ENCODE measurements at places on chromosomes 1 and 21.
A peak's percentile ranks its signal among the peaks of the same experiment; 100 is the strongest.

DNA sequence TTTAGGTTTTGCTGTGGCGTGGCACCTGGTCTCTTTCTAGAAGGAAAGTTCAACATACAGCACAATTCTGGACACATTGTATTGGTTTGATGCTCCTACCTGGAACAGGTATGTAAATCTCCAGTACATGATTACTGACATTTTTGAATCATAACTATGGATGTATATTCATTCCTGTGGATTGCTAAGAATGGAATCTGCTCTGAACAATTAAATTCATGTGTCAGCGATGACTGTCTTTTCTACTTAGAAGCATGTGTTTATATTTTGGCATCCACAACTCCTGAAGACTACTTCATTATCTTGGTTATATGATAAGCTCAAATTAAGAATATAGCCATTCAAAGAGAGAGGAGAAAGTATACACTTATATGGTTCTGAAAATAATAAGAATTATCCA is 291.8 kb downstream of the CHRM3 start:
- DNase-seq, result no peak

GRCh38 chr1:228929476-228930027 is 194.3 kb downstream of the RHOU start:
- DNase-seq, result no peak

GRCh38 chr21:43590194-43590593 is 69.1 kb downstream of the HSF2BP start:
- no peak for DNase-seq

DNA sequence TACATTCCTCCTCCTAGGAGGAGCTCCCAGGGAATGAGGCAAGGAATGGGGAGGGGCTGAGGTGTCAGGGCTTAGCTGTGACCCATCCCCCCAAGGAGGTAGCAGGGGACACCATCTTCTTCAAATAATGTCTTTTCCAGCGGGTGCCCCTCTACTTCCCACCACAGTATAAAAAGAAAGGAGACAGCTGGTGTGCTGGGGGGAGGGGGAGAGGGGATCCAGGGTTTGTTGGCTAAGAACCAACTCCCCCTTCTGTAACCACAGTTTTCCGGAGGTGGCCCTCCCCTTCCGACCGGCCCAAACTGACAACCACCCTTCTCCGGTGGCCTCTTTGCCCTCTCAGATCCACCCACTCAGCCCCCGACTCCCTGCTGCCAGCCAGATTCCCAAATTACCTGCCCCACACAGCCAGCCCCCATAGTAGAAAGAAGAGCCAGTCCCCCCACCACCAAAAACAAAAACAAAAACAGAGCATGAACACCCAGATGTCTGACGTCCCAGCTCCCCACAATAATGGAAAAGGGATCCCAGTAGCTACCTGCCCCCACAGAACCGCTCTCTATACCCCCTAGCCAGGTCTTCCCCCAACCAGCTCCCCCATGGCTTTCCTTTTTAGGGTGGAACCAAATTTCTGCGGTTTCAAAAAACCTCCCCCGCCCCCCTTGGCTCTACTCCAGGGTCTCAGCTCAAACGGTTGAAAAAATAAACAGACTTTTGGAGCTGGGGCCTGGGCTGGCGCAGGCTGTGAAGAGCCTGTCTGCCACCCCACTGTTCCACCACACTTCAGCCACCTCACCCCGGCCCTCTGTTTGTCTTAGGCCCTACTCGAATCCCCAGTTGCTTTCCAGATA is 2.1 kb downstream of the ARHGEF2 start:
- DNase-seq, result peak; percentile 68

- no peak for DNase-seq
These were observed 30.2 kb downstream of the RASAL2 start for GRCh38 chr1:178124115-178124514.

GRCh38 chr21:40829791-40830190 is 17.2 kb downstream of the DSCAM start:
- no peak for DNase-seq

GRCh38 chr1:100622506-100622905 is 84.6 kb downstream of the GPR88 start:
- no peak for DNase-seq

- peak; percentile 46 for DNase-seq
These were observed 817 bp downstream of the KLHL17 start for GRCh38 chr1:961132-961669.

GRCh38 chr1:45969866-45970265 is 162.6 kb downstream of the PIK3R3 start:
- DNase-seq, result no peak

- DNase-seq, result no peak
These were observed 64.1 kb upstream of the TMPRSS15 start for GRCh38 chr21:18467715-18468114.

GRCh38 chr1:168709405-168710363 is 19.3 kb downstream of the DPT start:
- DNase-seq, result peak; percentile 46

DNA sequence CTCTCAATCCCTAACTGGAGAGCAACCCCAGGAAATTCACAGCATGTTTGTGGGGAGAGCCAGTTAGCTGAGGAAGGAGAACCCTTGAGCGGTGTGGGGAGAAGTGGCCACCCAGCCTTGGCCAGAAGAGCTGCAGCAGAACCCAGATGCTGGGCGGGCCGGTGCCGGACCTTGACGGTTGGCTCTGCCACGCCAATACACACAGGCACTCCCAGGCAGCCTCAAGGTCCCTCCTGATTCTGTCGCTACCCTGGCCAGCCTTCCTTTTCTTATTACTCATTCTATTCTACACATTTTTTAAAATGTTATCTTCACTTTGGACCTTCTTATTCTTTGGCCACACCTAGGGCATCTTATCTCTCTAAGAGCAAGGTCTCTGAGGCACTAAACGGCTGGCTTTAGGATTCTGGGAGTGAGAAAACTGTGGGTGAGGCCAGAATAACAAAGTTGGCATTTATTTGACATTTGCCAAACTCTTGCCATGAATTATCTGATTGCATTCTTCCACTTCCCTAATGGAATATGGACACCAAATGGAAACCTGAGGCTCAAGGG is 50.4 kb upstream of the GPR37L1 start:
- DNase-seq, result no peak

GRCh38 chr1:205569411-205570172 is 62.2 kb downstream of the ELK4 start:
- DNase-seq, result no peak

DNA sequence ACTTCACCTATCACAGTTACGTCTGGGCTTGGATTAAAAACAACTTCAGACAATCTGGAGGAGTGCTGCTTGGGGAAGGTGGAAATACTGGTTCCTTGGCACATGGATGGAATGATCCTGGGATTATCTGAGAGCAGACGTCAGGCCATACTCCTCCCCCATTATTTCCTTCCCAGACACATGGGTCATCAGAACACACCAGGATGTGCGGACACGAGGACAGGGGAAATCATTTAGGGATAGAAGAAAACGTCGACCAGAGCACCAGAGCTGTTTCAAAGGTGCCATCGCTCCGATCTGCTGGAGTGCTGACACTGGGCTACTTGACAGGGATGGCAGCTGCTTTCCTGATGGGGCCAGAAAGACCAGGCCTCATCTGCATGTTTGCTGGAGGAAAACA is 31.8 kb upstream of the ANGPTL7 start:
- no peak for DNase-seq

DNA sequence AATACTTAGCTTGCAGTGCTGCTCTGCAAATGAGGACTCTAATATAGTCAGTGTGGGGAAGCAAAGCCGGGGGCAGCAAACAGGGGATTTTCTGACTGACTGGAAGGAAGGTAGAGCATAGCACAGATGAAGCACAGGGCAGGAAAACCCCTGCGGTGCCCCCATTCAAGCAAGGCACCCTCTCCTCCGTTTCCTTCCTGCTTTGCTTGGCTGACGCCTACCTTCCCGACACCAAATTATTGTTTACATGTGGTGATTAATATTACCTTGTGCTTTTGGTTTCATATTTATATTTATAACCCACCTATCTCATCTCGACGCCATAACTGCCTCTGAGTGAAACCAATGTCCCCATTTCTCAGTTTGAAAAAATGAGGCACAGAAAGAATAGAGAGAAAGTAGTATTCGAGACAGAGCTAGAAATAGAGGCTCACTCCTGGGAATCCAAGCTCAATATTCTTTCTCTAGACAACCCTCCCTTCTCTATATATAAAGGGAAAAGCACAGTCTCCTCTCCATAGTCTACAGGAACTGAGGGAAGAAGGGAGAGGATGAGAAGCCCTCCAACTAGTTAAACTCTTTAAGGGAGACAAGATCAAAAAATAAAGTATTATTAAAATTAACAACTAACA is 41.3 kb downstream of the PIK3C2B start:
- no peak for DNase-seq

DNA sequence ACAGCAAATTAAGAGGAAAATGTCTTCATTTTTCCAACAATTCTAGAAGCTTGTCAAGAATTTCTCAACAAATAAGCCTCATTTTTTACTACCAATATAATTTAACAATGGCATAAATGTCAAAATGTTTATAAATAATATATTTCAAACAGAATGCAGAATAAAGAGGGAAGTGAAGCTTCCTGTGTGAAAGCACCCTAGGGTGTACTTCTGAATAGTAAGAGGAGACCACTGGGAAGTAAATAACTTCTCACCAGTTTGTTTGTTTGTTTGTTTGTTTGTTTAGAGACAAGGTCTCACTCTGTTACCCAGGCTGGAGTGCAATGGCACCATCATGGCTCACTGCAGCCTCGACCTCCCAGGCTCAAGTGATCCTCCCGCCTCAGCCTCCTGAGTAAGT is 244.3 kb downstream of the SLC45A1 start:
- no peak for DNase-seq

DNA sequence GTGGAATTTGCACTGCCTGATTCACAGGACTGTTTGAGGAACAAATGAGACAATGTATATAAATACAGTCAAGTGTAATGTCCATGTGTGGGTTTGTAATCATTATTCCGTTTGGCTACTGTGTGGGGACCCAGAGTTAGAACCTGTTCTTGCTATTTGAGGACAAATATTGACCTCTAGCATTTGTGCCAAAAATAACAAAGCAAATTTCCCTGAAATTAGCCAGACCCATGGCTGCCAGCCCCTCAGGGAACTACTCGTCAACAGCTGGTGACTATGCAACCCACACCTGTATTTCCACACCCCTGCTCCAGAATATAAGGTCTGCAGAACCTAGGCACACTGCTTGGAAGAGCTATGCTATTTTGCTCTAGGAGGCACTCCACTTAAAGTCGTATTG is 70.7 kb downstream of the KCNJ6 start:
- DNase-seq, result no peak

DNA sequence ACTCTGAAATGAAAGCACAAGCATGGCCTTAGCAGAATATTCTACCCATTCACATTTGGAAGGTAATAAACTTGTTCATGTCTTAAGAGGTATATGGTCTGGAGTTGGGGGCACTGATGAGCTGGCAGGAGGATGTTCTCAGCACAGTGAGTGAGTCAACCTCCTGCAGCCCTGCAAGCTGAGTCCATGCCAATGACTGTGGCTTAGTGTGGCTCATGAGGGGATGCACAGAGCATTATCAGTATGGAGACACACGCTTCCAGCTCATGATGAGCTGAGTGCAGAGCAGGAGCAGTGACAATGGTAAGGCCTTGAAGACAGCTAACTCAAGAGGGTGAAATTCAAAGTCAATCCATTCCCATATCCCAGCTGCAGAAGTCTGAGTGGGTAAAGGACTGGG is 102.3 kb downstream of the TNFSF18 start:
- DNase-seq, result no peak

DNA sequence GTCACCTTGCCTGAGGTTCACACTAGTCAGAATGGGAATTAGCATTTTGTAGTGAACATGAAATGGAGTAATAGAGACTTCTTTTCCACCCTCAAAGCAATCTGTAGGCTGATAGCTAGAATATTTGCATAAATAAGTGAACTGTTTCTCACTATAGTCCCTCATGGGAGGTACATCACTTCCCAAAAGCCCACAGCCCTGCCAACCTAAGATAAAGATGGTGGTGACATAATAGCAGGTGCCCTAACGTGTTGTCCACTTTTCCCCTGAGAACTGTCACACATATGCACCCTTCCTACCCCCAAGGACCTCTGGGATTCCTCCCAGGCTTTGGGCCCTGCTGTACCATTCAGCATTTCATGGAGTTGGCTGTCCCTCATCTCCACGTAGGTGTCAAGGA is 4.4 kb downstream of the TMEM35B start:
- DNase-seq, result no peak

DNA sequence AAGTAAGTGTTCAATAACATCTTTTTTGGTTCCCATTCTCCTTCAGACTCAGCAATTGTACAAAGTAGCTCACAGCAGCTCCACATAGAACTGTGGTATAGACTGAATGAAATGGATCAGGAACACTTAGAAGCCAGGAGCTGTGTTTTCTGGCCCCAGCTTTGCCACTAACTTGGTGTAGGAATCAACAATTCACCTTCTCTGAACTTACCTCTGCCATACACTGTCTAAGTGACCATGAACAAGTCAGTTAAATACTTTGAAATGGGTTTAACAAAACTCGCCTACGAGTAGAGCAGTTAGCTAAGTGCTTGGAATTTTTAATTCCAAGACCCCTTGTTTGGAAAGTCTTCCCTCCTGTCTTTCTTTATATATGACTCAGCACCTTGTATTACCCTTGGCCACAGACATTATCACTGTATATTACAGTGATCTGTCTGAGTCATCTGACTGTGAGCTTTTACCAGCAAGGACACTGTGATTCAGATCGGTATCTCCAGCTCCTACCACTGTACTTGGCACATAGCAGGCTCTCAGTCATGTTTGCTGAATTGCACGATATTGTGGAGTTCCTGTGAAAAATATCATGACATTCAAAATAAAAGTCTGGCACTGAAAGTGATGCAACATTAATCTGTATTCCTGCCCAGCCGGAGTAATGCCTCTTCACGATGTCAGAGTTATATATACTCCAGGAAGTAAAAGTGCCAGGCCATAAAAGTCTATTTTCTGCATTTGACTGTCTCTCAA is 101.7 kb upstream of the BEND5 start:
- no peak for DNase-seq

GRCh38 chr1:154689083-154689482 is 81.1 kb upstream of the ADAR start:
- no peak for DNase-seq

DNA sequence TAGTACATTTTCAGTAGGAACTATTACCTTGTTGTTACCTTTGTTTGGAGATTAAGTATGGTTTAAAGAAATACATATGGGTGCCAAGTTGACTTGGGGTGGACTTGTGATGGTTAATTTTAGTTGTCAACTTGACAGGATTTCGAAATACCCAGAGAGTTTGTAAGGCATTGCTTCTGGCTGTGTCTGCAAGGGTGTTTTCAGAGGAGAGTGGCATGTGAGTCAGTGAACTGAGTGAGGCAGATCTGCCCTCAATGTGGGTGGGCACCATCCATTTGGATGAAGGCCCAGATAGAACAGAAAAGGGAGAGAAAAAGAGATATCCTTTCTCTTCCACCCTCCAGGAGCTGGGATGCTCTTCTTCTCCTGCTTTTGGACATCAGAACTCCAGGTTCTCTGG is 315.5 kb downstream of the GPATCH2 start:
- no peak for DNase-seq

GRCh38 chr1:247322849-247323586 is 8.6 kb downstream of the ZNF496 start:
- no peak for DNase-seq

GRCh38 chr21:15007716-15008296 is 57.0 kb downstream of the NRIP1 start:
- no peak for DNase-seq
